ENCODE measurements at places on chromosomes 12 and 14.

DNA sequence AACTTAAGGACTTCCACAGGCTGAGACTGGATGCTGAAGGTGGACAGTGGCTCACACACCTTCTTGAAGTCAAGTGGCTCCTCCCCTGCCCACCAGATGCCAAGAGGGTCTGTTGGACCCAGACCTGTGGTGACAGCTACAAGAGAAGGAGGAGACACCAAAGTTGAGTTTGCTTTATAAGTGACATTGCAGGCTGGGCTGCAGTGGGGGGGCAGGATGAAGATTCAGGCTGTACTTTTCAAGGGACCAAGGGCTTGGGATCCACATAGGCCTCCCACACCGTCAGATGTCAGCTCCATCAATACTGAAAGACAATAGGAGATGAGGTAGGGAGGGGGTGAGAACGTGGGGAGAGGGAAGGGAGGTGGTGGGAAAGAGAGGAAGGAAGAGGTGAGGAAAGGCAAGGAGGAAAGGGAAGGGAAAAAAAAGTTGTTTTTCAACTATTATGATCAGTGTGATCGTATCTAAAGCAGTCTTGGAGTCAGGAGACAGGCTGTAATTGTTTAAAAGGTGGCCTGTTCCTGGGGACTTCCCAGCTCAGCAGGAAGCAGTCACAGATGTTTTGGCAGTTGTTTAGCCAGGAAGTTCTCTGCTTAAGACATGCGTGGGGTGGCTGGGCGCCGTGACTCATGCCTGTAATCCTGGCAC lies 84.1 kb upstream of the RESF1 start:
- DNase-seq: peak; percentile 59

DNA sequence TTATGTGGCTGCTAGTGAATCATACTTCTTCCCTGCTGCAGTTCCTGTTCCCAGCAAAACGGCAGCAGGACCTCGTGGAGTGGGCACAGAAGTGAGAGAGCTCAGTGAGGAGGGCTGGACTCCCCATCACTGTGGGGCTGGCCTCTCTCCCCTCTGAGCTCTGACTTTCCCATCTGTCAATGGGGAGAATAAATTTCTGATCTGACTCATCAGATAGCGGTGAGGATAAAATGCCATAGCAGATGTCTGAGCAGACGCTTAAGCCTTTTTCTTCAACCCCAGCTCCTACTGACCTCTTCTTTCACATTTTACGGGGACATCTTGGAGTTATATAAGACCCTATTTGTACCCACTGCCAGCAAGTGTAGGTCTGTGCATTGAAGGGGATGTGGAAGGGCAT lies 116.6 kb downstream of the CRACR2A start:
- no peak for DNase-seq

DNA sequence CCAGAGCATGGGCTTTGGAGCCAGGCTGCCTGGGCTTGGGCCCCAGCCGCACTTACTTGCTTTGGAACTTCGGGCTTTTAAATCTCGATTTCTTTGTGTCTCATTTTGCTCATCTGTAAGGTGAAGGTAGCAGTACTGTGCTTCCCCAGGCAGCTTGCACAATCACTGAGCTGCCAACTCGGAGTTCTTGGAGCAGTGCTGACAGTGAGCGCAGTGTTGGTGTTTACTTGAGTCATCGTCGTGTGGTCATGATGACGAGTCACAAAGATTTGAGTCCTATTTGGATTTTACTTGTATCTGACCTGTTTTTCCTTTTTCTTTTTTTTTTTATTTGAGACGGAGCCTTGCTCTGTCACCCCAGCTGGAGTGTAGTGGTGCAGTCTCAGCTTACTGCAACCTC lies 31.3 kb upstream of the ATF1 start:
- DNase-seq: no peak

DNA sequence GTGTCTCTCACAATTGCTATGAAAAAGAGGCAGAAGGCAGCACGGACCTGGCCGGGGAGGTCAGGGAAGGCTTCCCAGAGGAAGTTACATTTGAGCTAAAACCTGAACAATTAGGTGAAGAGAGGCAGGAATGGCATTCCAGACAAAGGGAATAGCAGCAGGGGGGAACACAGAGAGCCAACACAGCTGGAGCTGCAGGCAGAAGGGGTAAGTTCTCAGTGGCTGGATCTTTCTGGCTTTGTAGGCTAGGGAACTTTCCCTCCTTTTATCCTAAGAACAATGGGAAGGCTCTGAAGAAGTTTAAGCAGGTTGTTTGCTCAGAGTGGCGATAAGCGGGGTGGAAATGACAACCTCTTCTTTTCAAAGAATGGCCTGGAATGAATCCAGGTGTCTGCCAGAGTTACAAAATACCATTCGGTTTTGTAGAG lies 100.0 kb downstream of the PRIMA1 start:
- no peak for DNase-seq

DNA sequence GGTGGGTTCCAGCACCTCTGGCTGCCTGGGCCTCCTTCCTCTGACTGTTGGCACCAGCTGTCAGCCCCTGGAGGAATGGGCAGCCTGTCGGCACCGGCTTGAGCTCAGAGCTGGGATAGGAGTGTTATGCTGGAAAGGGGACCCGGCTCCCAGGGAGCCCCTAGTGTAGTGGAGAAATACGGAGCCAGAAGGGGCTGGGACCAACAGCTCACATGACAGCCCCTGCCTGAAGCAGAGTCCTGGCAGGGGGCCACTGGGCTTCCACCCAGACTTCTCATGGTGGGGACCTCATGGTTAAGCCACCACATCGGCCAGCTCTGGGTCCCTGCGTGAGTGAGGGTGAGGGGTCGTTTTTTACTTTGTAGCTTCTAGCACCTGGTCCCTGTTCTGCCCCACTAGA lies 174.5 kb downstream of the TSPAN9 start:
- DNase-seq: no peak

DNA sequence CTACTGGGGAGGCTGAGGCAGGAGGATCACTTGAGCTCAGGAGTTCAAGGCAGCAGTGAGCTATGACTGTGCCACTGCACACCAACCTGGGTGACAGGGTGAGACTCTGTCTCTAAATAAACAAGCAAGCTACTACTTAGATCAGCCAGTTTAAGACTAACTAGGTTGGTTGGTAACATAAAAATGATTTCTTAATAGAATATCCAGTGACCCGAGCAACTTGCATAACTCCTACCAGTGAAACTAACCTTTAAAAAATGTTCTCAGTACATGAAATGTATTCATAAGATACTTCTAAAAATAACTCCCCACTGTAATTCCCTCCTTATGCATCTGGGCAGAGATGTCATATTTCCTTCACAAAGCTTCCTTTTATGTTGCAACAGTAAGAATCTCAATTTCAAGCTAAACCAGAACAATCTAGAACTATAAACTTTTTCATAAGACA lies 15.9 kb downstream of the TAOK3 start:
- no peak for DNase-seq

DNA sequence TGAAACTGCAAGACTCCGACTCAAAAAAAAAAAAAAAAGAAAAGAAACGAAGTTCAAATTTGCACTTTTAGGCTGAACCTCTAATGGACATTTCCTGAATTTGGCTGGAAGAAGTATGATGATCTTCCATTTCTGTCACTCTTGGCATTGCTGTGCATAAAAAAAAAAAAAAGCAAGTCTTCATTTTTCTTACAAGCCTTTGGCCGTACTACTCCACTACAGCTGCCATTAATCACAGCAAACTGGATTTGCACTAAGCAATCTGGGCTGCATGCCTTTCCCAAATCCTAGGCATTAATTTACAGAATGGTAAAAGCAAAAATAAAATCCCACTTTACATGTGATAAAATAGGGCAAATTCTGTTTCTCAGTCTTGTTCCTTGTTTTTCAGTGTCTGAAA lies 7.1 kb downstream of the CSRP2 start:
- no peak for DNase-seq

DNA sequence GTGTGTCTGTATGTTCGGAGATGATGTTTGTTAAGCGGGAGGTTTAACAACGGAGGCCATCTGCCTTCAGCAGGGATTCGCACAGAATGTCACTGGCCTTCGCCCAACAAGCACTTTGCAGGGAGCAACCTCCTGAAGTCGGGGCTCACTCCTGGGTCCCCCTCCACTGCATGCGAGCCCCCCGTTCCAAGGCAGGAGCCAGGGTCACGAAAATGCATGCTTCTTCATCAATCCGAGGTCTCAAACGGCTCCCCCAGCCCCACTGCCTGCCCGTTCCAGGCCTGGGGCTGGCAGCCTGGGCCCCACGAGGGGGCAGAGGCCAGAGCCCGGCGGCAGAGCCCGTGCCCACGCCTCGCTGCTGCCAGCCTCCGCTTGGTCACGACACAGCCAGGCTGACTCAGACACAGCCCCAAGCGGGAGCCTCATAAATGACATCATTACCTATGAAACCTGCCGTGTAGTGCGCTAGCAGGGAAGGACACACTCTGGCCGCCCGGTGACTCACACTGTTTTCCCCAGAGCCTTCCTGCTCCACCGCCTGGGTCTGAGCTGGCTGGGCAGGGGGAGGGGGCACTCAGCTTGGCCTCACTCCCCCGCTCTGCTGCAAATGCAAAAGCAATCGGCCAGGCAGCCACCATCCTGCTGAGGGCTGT lies 169.5 kb upstream of the RTL1 start:
- DNase-seq: no peak

- DNase-seq: no peak
Observed at GRCh38 chr14:38121320-38122020, 86.2 kb upstream of the SSTR1 start.

DNA sequence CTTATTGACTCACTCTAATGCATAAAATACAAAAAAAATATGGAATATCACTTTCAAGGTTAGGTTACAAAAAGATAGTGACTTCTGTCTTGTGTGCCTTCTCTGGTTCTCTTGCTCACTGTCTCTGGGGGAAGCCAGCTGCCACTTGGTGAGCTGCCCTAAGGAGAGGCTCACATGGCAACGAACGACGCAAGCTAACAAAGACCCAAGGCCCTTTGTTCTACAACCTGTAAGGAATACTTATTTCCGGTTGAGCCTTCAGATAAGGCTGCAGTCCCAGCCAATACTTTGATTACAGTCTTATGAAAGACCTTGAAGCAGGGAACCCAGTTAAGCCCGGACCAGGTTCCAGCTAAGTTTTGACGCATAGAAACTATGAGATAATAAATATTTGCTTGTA lies 242.4 kb upstream of the TBX3 start:
- no peak for DNase-seq

DNA sequence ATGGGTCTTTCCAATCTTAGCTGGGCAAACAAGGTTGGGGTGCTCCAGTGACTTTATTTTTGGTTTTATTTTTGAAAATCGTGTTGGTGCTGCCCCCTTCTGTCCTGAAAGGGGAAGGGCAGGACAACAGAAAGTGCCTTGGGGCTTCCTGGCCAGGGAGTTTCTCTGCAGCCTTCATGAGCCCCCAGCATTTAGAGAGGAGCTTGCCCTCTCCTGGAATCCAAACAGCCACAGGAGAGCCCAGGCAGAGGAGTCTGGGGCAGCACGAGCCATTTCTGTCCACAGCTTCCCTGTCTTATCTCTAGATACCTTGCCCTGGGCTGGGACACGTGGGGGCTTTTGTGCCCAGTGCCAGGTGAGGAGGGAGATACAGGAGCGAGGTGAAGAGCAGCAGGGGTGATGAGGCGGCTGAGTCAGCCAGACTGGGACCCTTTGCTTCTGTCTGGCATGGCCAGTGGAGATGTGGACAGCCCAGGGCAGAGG lies 4.4 kb upstream of the C1RL start:
- DNase-seq: peak; percentile 12

GRCh38 chr12:132327336-132328171 lies 1.8 kb downstream of the GALNT9 start:
- DNase-seq: no peak

- peak; percentile 74 for DNase-seq
Observed at GRCh38 chr12:55072083-55072482, 52.3 kb downstream of the NEUROD4 start.

- DNase-seq: no peak
Observed at GRCh38 chr12:6550294-6551062, 5.4 kb downstream of the IFFO1 start.

- DNase-seq: no peak
Observed at GRCh38 chr12:117590999-117591398, 229.6 kb upstream of the NOS1 start.

DNA sequence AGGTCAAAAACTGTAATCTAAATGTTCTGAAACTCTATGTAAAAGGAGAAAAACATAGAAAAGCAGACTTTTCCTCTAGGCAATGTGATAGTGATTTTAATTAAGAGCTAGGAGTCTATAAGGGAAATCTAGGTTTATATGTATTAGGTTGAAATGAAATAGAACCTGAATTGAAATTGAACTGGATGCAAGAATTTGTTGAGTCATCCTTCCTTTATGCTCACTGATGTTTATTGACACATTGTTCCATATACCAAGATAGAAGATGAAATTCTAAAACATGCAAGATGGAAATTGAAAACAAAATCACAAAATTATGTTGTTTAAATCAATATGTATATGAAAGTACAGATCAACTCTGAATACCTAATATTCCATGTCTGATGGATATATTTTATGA lies 170.4 kb upstream of the FLRT2 start:
- DNase-seq: no peak

- no peak for DNase-seq
Observed at GRCh38 chr12:103386451-103386850, 109.3 kb downstream of the C12orf42 start.

DNA sequence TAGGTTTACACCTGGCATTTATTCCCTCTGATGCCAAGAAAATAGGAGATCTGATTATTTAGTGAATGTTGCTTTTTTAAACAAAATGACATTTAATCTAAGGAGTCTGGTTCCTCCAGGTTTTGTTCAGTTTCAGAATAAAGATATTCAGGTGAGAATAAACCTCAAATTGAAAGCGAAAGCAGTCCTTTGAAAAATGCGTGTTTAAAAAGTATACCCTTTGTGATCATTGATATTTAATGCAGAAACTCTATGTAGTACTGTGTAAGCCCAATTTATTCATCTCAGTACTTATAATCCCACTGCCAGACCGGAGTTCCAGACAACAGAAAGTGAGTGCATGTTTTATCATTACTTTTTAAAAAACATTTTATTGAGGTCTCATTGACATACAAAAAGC lies 210.2 kb downstream of the KCNC2 start:
- DNase-seq: no peak

DNA sequence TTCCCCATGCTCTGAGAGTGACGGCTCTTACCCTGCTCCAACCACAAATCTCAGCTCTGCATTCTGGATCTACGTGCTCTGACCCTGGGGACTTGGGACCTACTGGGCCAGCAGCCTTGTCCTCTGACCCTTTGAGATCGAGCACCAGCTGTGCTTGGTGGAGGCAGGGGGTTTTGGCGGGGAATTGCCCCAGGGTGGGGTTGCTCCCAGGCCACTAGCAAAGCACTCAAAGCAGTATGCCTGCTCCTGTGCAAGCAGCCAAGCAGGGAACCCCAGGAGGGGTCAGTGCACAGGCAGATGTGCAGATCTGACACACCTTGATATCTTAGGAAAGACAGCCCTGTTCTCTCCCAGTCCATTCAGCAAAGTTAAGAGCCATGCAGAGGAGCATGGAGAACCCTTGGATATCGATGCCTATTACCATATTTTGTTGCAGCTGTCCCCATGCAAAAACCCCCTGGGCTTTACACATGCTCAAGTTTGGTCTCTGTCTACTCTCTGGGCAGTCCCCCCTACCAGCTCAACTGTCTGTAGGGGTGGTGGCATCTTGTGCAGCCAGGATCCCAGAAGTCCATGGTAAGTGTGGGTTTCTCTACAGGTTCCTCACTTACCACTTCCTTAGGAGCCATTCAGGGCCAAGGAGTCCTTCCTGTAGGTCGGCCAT lies 319.0 kb downstream of the TMTC2 start:
- no peak for DNase-seq

All from stimulated activated naive CD4-positive, alpha-beta T cell (primary cell).